Suprapubic skin (tissue), 4 donors: ENCODE measurements at places on chromosomes 1 and 21. TPM values are rescaled to one million over a fixed set of nuclear protein-coding genes. Genes with fewer than 3 reads are reported as not detected.

LCE1C gene
- total RNA-seq, result 1,127 TPM

CASQ1 gene
- not detected for total RNA-seq

CA6 gene
- 9.5 TPM for total RNA-seq

LCE3D gene
- total RNA-seq, result 25.6 TPM

TFF2 gene
- not detected for total RNA-seq

NEXN gene
- total RNA-seq, result 0.60 TPM

PCP4L1 gene
- total RNA-seq, result 10.1 TPM

ETV3L gene
- total RNA-seq, result not detected

DNA sequence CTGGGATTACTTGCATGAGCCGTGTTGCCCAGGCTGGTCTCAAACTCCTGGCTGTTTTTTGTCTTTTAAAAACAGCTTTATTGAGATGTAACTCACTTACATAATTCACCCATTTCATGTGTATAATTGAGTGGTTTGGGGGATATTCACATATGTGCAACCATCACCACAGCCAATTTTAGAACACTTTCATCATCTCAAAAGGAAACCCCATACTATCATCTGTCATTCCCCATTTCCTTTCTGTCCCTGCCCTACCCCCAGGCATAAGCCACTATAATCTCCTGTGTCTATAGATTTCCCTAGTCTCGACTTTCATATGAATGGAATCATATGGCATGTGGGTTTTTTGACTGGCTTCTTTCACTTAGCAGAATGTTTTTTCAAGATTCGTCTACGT, 43.3 kb downstream of the GPR137B start:
- no peak for DNase-seq
- H3K27ac ChIP-seq, result no peak overlapping the region
- H3K4me1 ChIP-seq, result no peaks in the 10 kb centered on the region
- no peaks in the 10 kb centered on the region for H3K27me3 ChIP-seq
- H3K4me3 ChIP-seq, result no peak overlapping the region

- no peaks in the 10 kb centered on the region for H3K4me1 ChIP-seq
- no peak overlapping the region for H3K4me3 ChIP-seq
- H3K27ac ChIP-seq, result no peak overlapping the region
- H3K36me3 ChIP-seq, result no peaks in the 10 kb centered on the region
- peaks cover 10% of the 10 kb centered on the region for H3K27me3 ChIP-seq
Measured at GRCh38 chr1:5329068-5329739, 663.0 kb downstream of the NPHP4 start.

DNA sequence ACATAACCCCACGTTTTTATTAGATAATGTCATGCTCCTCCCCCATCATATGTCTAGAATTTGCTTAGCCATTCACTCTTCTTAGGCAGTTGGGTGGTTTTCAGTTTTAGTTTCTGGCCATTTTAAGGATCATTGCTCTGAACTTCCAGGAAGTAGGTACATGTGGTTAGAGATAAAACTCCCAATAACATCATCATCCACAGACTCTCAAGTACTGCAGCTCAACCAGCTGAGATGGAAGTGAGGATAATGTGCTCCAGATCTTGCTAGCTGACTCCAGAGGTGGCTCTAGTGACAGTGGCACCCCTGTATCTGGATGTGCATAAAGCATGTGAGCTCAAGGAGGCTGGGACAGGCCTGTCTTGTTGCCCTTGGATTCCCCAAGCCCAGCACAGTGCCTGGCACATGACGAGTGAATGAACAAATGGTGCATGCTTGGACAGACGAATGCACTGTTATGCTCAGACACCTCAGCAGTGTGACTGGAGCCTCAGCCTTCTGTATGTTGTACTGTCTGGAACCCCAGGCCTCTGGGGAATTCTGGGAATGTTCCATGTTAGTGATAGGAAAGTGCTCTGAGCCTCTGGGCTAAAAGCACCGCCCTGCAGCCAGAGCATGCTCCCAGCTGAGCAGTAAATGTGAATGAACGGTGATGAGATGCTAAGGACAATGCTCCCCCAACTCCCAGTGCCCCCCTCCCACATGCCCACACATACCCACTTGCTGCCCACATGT, 16.4 kb upstream of the KCNN3 start:
- DNase-seq, result no peak
- no peaks in the 10 kb centered on the region for H3K4me1 ChIP-seq
- H3K4me3 ChIP-seq, result no peak overlapping the region
- H3K27ac ChIP-seq, result no peak overlapping the region

- H3K27ac ChIP-seq, result peak overlapping the region; percentile 83
- peak overlapping the region; percentile 92 for H3K4me3 ChIP-seq
- H3K36me3 ChIP-seq, result no peaks in the 10 kb centered on the region
- DNase-seq, result no peak
Measured at GRCh38 chr1:33036051-33036525, 595 bp downstream of the AK2 start.

DNA sequence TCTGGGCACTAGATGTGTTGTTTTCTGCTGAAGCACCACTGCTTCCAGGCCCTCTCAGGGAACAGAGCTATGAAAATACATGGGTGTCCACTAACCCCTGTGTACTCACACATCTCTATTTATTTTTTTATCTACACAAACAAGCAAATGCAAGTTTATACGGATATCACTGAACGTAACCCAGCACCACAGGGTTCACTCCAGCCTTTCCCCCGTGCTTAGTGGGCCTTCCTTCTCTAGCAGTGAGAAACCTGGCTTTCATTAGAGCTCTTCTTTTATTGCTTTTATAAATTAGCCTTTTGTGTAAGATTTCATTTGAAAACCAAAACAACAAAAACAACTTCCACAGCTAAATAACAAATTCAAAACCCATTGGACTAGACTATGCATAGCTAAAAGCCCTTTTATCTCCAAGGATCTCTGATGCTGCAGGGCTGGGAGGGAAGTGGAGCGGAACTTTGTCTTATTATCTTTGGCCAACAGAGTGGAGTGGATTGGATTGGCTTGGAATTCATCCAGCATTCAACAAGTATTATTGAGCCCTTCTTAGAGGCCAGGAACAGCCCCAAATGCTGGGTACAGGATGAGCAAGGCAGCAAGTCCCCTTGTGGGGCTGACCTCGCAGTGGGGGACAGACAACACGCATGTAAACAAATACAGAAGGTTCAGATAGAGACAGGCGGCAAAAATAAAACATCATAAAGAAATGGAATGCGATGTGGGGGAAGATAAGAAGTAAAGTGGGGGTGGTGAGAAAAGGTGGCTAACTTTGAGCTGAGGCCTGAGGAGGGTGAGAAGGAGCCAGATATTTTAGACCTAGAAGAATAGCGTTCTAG, 371.8 kb upstream of the POU3F1 start:
- no peak overlapping the region for H3K4me3 ChIP-seq
- no peaks in the 10 kb centered on the region for H3K27me3 ChIP-seq
- no peak overlapping the region for H3K27ac ChIP-seq
- H3K36me3 ChIP-seq, result no peaks in the 10 kb centered on the region
- no peaks in the 10 kb centered on the region for H3K4me1 ChIP-seq

GRCh38 chr1:54161495-54162168, 8.8 kb upstream of the CDCP2 start:
- H3K36me3 ChIP-seq, result no peaks in the 10 kb centered on the region
- no peak overlapping the region for H3K4me3 ChIP-seq
- H3K4me1 ChIP-seq, result peaks cover 14% of the 10 kb centered on the region

GRCh38 chr1:3672971-3673361, 20.6 kb downstream of the TP73 start:
- no peaks in the 10 kb centered on the region for H3K36me3 ChIP-seq
- H3K27ac ChIP-seq, result no peak overlapping the region
- no peak for DNase-seq
- peaks cover 47% of the 10 kb centered on the region for H3K27me3 ChIP-seq
- no peak overlapping the region for H3K4me3 ChIP-seq
- H3K4me1 ChIP-seq, result peaks cover 18% of the 10 kb centered on the region

DNA sequence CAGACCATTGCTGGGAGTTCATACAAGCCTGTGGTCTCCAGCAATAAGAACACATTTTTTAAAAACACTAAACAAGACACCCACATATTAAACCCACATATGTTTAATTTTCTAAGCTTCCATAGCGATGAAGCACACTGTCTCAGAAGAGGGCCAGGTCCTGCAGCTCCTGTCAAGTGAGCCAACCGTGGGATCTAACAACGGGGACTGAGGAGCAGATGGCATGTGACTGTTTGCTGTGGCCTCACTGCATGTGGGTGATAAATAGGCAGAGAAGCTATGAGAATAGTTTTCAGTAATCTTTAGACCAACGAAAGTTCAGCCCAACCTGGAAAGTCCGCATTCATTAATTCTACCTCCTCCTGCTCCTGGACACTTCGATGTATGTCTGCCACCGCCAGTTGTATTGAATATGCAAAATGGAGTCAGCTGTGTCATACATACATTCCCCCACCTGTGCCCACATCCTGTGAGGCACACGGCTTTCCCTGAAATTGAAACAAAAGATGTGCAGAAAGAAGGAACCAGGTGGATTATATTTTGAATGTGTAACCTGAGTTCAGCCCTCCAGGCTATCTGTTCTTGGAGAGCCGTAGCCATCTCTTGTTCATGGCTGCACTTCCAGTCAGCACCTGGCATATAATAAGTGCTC, 88.2 kb downstream of the MIS18A start:
- no peaks in the 10 kb centered on the region for H3K36me3 ChIP-seq
- no peak overlapping the region for H3K27ac ChIP-seq
- H3K4me1 ChIP-seq, result no peaks in the 10 kb centered on the region
- no peaks in the 10 kb centered on the region for H3K27me3 ChIP-seq

- no peak for DNase-seq
- H3K4me3 ChIP-seq, result no peak overlapping the region
- no peaks in the 10 kb centered on the region for H3K4me1 ChIP-seq
Measured at GRCh38 chr1:110494522-110495406, 24.2 kb downstream of the KCNA10 start.
